ENCODE measurements at places on chromosomes 13 and 19. TPM values are rescaled to one million over a fixed set of nuclear protein-coding genes. Genes with fewer than 3 reads are reported as not detected.

The PALM3 gene
- 0.12 TPM for total RNA-seq

The PALM gene
- 5.8 TPM for total RNA-seq

The NCLN gene
- 41.5 TPM for total RNA-seq

The ETFB gene
- total RNA-seq = 171 TPM

The GRWD1 gene
- 17.2 TPM for total RNA-seq

All from aortic smooth muscle cell (primary cell).